Neural progenitor cell (in vitro differentiated cells): ENCODE measurements at places on chromosomes 13 and 19.
A peak's percentile ranks its signal among the peaks of the same experiment; 100 is the strongest.

DNA sequence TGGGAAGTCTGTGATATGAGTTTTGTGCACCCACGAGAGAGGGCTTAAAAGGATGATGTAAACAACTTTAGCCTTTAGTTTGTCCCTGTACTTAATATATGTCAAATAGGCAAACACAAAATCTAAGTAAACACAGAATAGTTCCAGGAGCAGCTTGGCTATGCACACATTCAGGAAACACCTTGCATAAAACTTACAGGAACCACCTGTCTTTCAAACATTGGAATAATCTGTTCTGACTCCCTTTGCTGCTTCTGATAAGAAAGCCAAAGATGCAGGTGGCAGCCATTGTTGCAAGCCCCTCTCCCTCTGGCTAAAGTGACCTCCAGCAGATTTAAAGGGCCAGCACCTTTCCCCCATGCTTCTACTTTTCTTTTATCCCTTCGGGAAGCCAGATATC, 4.7 kb downstream of the EEF1AKMT1 start:
- DNase-seq: no peak
- no peak overlapping the region for H3K4me3 ChIP-seq
- H3K27me3 ChIP-seq: no peaks in the 10 kb centered on the region
- H3K4me1 ChIP-seq: peaks cover 9% of the 10 kb centered on the region
- peaks cover 10% of the 10 kb centered on the region for H3K36me3 ChIP-seq

DNA sequence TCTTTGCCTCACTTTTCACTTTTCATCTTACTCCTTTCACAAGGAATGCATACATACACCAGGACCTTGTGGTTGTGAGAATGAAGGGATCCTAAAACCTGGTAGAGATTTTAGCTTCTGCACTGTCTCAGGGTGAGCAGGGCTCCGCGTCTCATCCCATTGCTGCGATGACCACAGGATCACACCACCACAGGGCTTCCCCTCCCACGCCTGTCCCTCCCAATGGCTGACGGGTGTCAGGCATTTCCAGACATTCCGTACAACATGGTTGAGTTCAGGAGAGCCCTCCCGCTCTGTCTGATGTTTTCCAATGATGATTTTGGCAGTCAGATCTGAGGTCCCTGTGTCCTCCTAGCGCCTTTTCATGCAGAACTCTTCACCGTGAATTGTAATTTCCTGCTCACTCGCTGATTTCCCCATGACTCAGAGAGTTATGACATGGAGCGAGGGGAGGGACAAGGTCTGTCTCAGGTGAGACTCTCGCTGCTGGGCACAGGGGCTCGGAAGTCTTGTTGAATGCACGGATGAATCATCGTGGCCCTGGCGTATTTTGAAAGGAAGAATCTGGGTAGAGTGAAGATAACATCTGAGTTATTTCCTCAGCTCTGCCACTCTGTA, 102.8 kb downstream of the TEX29 start:
- no peak for DNase-seq
- no peaks in the 10 kb centered on the region for H3K27me3 ChIP-seq
- no peak overlapping the region for H3K27ac ChIP-seq
- H3K36me3 ChIP-seq: no peaks in the 10 kb centered on the region
- H3K4me1 ChIP-seq: no peaks in the 10 kb centered on the region

- no peaks in the 10 kb centered on the region for H3K27me3 ChIP-seq
- no peak overlapping the region for H3K4me3 ChIP-seq
- peaks cover 16% of the 10 kb centered on the region for H3K4me1 ChIP-seq
- H3K27ac ChIP-seq: peak overlapping the region; percentile 56
- no peaks in the 10 kb centered on the region for H3K36me3 ChIP-seq
- DNase-seq: peak; percentile 64
Measured at GRCh38 chr19:13633109-13633508, 126.8 kb upstream of the CACNA1A start.

- no peak overlapping the region for H3K4me3 ChIP-seq
- no peaks in the 10 kb centered on the region for H3K36me3 ChIP-seq
- no peaks in the 10 kb centered on the region for H3K27me3 ChIP-seq
- H3K27ac ChIP-seq: no peak overlapping the region
Measured at GRCh38 chr19:41707502-41707812, 969 bp upstream of the CEACAM5 start.

- H3K36me3 ChIP-seq: no peaks in the 10 kb centered on the region
- no peak for DNase-seq
- no peak overlapping the region for H3K27ac ChIP-seq
Measured at GRCh38 chr13:55606045-55606665, 1534.6 kb upstream of the PRR20A start.

DNA sequence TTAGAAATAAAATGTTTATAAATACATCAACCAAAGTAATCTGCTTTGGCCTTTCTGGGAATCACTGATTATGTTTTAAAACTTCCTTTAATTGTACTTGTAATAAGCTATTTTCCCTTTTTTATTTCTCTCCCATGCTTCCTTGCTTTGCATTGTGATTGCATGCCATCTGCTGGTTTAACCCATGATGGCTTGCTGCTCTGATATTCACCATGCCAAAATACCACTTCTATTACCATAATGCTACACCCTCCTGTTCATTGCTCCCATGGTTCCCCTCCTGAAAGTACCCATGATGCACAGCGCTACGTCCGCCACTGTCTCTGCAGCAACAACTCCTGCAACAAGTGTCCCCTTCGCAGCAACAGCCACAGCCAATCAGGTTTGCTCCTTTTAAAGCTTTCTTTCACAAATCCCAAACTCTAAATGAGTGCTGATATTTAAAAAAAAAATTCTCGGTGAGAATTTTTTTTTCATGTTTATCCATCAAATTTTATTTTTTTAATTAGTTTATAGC, 67.7 kb upstream of the RAP2A start:
- H3K4me1 ChIP-seq: peaks cover 6% of the 10 kb centered on the region
- no peaks in the 10 kb centered on the region for H3K27me3 ChIP-seq
- no peak overlapping the region for H3K27ac ChIP-seq
- no peak overlapping the region for H3K4me3 ChIP-seq
- DNase-seq: no peak

- H3K4me3 ChIP-seq: no peak overlapping the region
- DNase-seq: no peak
- no peaks in the 10 kb centered on the region for H3K36me3 ChIP-seq
- no peaks in the 10 kb centered on the region for H3K4me1 ChIP-seq
Measured at GRCh38 chr13:30362869-30363268, 55.5 kb upstream of the KATNAL1 start.
